Hypothalamus (tissue), 51 donors: ENCODE measurements at places on chromosomes 12 and 14.

DNA sequence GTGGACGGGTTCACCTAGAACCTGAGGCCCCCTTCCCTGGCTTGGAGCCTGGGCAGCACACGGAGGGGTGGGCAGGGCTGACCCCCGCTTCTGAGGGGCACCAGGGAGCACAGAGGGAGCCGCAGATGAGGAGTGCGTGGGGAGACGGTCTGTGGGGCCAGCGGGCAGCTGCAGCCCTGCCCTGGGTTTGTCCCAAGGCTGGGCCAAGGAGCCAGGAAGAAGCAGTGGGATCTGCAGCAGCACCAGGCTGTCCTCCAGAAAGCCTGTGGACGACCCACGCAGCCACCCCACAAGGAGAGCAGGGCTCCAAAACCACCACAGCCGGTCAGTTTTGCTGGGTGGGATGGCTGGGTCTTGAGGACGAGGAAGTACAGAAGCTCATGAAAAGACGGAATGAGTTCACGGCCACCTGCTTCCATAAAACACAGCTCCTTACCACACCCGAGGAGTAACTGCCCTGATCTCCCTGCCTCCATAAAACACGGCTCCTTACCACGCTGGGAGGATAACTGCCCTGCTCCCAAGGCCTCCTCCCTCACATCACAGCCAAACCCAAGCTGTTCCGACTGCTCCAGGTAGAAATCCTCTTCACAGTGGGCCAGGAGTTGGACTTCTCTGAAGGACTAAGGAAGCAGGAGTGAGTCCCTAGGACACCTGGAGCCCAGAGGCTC, 9.9 kb upstream of the GOLGA3 start:
- DNase-seq: no peak

- no peak for DNase-seq
Observed at GRCh38 chr14:101854366-101854765, 92.9 kb downstream of the PPP2R5C start.

DNA sequence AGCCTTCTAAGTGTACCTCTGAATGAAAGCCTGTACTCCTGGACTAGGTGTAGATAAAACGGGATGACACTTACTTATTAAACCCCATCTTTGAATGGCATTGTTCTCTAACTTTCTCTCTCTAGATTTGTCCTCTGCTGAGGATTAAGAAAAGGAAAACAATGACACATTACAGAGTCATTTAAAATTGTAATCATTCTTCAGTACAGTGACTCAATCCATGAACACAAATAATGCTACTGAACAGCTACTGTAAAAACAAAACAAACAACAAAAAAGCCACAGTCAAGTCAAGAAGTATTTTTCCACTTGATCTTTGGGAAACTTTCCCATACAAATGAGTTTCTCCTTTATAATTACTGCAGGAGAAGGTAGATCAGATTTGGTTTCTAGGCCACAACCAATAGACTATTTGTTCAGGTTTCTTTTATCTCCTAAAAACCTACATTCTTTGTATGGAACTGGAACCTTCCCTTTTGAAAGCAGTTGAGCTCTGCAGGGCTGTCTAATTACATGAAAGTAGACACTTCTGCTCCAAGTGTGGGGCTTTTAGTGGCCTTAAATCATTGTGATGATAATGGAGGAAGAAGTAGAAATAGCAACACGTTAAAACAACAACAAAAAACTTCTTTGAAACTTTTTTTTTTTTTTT, 219.1 kb downstream of the ESR2 start:
- no peak for DNase-seq

GRCh38 chr14:50675597-50675996, 7.5 kb upstream of the SAV1 start:
- no peak for DNase-seq

GRCh38 chr14:86543521-86543920, 1013.6 kb downstream of the FLRT2 start:
- no peak for DNase-seq

DNA sequence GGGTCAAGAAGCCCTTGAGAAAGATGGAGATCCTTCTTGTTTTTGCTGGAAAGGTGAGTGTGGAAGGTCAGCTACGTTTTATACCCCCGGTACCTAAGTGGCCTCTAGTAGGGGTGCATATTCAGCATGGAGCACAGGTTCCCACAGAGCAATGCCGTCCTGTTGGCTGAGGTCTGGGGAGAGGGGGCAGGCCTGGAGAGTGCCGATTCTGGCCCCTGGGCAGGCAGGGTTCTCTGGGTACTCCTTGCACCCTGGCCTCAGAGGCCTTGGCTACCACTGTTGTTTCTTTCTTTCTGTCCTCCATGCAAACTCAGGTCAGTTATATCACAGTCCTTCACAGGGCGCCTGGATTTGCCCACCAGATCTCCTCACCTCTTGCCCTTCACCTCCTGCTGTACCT, 8.5 kb downstream of the RBP5 start:
- DNase-seq: no peak

DNA sequence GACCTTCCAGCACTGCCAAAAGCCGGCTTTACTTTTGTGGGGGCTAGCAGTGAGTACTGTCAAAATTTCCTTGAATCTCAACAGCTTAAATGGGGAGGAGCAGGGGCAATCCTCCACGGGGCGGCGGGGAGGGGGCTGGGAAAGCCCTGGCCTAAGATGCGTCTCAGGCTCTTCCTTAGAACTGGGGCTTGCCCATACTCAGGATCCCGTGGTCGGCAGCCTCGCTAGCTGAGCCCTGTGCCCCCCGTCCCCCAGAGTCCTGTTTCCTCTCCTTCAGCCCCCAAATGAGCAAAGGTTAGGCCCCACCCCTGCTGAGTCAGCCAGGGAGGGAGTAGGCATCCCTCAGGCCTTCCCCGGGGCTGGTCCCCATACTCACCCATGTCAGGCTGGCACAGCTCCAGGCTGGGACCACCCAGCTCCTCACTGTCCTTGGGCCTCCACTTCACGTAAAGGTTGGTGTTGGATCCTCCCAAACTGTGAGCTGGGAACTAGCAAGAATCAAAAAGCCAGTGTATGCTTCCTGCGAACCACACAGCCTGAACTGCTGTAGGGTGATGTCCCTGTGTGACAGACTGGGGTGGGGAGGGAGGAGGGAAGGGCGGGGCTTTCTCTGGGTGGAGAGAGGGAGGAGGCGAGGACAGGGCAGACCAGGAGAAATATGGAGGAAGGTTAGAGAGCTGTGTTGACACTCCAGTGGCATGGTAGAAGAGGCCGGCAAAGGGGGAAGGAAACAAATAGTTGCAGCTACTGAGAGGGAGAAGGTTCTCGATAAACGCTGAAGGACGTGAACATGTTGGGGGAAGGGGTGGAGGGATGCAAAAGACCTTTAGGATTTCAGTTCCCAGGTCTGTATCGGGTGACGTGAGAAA, 5.9 kb upstream of the BAZ2A start:
- DNase-seq: peak; percentile 69

DNA sequence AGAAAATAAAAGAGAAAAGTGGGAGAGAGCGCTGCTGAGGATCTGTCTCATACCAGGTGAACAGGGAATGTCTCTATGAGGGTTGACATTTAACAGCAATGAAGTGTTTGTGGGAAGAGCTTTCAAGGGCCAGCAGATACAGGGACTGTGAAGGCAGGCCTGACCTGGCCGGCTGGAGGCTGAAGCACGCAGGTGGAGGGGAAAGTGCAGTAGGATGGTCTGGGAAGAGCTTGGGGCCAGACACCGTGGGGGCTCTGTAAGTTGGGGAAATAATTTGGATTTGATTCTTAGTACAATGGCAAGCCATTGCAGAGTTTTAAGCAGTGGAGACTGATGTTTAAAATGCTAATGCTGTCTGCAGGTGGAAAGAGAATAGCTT, 23.8 kb upstream of the DHRS2 start:
- no peak for DNase-seq

- DNase-seq: no peak
Observed at GRCh38 chr14:67503331-67503730, 14.8 kb upstream of the TMEM229B start.

DNA sequence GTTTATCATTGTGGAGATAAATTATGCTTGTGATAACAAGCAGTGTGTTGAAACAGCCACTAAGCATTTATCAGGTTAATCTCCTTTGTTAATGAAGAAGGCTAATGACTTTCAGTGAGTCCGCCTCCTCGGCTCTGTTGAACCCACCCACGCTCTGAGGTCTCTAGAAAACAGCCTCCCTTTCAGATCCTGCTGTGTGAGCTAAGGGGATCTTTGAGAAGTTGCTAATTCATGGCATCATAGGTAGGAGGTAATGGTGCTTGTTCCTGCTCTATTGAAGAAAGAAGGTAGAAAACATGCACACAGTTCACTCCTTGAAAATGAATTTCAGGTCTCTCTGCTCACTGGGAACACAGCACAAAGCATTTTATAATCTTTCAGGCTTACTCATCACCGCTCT, 483.9 kb downstream of the AACS start:
- DNase-seq: no peak

GRCh38 chr12:54160089-54160488, 28.7 kb downstream of the SMUG1 start:
- DNase-seq: no peak

- DNase-seq: no peak
Observed at GRCh38 chr14:39426605-39427004, 5.6 kb downstream of the FBXO33 start.

DNA sequence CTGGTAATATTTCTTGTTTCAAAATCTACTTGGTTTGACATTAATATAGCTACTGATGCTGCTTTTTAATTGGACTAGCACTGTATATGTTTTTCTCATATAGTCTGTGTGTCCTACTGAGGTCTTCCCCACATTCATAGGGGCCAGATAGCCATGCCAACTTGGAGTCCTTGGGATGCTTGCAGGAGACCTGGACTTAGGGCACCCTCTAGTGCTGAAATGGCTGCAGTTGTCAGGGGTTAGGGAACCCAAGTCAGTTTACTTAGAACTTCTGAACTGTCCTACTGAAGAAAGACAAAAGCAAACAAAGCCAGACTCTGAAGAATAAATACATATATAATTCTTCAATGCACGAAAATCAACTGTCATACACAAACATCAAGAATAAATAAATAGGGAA, 279.9 kb upstream of the SYT1 start:
- DNase-seq: no peak

- DNase-seq: no peak
Observed at GRCh38 chr12:132711080-132711843, 620 bp downstream of the PGAM5 start.

- DNase-seq: no peak
Observed at GRCh38 chr14:69615121-69615495, 3.7 kb downstream of the SUSD6 start.

GRCh38 chr14:93549595-93549994, 118.9 kb downstream of the UNC79 start:
- DNase-seq: no peak

DNA sequence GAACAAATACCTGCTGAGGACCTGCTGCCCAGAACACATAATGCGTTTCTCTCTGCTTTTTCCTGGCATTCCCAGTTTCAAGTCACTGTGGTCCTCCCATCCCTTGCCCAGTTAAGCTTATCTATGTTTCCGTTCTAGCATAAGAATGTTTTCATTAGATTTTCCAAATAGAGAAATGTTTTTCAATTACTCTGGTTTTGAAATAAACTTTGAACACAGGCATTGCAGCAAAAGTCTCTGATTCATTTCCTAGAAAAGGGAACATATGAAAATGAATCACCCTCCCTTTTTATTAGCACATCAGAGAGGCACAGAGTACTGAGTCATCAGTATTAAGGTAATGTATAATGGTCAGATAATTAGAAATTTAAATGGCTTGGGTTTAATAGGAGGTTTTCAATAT, 201.1 kb upstream of the TMEM260 start:
- DNase-seq: no peak

DNA sequence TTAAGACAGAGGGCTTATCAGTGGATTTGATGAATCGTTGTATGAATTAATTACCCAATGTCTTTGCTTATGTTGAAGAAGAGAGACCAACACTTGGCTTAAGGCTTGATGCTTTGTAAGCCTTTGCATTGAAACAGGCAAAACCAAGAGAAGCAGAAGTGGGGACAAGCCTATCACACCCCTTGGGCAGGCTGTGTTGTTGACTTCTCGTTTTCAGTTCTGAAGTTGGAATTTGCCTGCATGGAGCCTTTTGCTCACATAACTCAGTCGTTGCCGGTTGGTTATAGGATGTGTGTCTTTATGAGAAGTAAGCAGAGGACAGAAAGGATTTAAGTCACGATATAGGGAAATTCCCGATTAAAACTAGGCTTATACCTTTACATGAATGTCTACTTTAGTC, 94.7 kb downstream of the CCDC92 start:
- no peak for DNase-seq

- no peak for DNase-seq
Observed at GRCh38 chr14:96176275-96176674, 28.4 kb upstream of the BDKRB2 start.

- DNase-seq: no peak
Observed at GRCh38 chr14:105315211-105315721, 718 bp downstream of the PACS2 start.

GRCh38 chr12:104485651-104486362, 29.1 kb downstream of the CHST11 start:
- DNase-seq: no peak

- DNase-seq: no peak
Observed at GRCh38 chr12:14186193-14186502, 179.3 kb upstream of the ATF7IP start.

DNA sequence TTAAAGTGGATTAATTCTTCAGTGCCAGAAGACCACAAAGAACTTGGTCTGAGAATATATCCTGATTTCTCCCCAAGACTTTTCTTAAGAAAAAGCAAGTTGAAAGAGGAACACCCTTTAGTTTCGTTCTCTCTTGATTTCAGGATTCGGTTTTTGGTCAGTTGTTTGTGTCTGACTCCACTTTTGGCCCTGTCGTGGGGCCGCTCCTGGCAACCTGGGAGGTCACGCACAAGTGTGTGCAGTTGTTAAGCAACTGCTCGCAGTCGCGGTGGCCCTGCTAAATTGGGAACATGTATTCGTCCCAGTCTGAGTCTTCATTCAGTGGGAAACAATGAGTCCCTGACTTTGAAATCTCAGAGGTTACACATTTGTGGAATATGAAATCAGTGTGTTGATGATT, 68.7 kb downstream of the RGS6 start:
- DNase-seq: peak; percentile 75

GRCh38 chr14:78673845-78674244, 503.7 kb downstream of the NRXN3 start:
- DNase-seq: no peak

- no peak for DNase-seq
Observed at GRCh38 chr12:42186793-42187192, 42.1 kb upstream of the GXYLT1 start.

DNA sequence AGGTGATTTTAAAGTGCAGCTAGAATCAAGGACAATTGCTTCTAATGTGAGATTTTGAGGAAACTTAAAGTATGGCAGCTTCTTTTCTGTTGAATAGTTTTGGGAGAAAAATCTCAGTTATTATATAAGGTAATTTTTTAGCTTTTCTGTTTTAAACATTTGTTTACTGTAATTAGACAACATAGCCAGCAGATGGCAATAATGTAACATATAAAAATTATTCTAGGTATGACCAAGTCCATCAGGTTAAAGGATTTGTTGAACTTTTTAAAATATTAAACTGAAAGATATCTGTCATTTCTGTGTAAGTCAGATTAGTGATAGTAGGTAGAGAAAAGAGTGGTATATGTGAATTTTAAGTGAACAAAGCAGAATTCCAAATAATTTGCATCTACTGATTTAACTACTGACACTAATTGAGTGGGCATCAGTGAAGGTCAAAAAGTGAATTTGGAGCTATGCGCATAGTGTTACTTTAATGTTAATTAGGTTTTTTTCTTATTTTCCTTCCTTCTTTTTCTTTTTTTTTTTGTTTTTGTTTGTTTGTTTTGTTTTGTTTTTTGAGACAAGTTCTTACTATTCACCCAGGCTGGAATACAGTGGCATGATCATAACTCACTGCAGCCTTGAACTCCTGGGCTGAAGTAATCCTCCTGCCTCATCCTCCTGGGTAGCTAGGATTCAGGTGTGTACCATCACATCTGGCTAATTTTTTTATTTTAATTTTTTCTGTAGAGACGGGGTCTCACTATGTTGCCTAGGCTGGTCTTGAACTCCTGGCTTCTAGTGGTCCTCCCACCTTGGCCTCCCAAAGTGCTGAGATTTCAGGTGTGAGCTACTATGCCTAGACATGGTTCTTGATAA, 18.6 kb downstream of the PRORP start:
- no peak for DNase-seq
